Activated naive CD8-positive, alpha-beta T cell treated with anti-CD3 and anti-CD28 coated beads for 36 hours (primary cell): ENCODE measurements at places on chromosomes 2 and 18. TPM values are rescaled to one million over a fixed set of nuclear protein-coding genes. Genes with fewer than 3 reads are reported as not detected.
A peak's percentile ranks its signal among the peaks of the same experiment; 100 is the strongest.

Gene FBXO36
- 1.1 TPM for total RNA-seq

Gene COL4A3
- total RNA-seq, result not detected

Gene ORMDL1
- 64.1 TPM for total RNA-seq

Gene SLC4A3
- total RNA-seq, result not detected

Gene ALPG
- not detected for total RNA-seq

Gene HOXD13
- not detected for total RNA-seq

Gene OLA1
- total RNA-seq, result 166 TPM

Gene CNTNAP5
- total RNA-seq, result not detected

Gene TRAPPC12
- 58.7 TPM for total RNA-seq

Gene DNAH6
- total RNA-seq, result 0.21 TPM

DNA sequence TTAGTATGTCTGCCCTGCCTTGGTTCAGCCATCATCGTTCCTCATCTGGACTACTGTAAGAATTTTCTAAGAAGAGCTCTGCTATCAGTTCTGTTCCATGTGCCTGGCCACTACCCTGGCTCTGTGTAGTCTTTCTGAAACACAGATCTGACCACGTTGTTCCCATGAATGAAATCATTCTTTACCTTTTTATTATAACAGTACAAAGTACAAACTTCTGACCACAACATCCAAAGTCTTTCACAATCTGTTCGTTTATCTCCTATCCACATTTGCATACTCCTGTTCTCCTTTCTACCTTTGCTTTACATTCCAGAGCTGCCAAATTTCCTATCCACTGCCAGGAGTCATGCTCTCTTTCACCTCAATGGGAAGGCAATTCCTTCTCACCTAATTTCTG lies 284.6 kb upstream of the LRP1B start:
- no peak for DNase-seq

GRCh38 chr2:15691586-15692310 lies 100.1 kb downstream of the DDX1 start:
- no peak for DNase-seq

GRCh38 chr2:65367524-65367923 lies 64.9 kb downstream of the SPRED2 start:
- no peak for DNase-seq

- no peak for DNase-seq
Observed at GRCh38 chr2:44599130-44599529, 237.4 kb downstream of the CAMKMT start.

DNA sequence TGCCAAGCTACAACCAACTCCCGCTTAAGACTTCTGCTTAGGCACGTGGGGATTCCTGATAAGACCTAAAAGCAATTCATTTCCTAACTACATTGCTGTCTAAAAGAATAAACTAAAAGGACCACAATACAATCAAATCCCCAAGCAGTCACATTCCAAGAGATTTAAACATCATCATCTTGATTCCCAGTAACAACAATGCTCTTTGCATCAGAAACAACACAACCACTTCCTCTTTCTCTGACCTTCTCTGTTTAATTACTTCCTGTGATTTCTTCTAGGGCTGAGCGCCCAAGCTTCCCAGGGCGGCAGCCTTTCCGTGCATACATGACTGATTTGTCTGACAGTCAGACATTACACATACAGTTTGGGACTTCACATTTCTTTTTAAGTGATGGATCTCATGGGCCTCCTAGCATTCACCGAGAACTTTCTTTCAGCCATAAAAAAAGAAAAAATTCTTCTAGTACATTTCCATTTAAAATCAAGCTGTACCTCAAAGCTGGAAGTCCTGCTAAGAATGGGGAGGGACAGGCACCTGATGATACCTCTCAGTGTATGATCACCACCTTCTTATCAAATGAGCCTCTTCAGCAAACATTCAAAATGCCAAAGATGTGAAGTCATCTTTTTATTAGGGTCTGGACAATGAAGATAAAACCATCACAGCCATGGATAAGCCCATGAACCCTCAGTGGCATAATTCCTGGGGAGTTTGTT lies 11.5 kb downstream of the SPRED2 start:
- DNase-seq, result no peak

- DNase-seq, result peak; percentile 58
Observed at GRCh38 chr2:135742325-135742757, 686 bp downstream of the UBXN4 start.

GRCh38 chr18:4058179-4058578 lies 396.9 kb downstream of the DLGAP1 start:
- no peak for DNase-seq

DNA sequence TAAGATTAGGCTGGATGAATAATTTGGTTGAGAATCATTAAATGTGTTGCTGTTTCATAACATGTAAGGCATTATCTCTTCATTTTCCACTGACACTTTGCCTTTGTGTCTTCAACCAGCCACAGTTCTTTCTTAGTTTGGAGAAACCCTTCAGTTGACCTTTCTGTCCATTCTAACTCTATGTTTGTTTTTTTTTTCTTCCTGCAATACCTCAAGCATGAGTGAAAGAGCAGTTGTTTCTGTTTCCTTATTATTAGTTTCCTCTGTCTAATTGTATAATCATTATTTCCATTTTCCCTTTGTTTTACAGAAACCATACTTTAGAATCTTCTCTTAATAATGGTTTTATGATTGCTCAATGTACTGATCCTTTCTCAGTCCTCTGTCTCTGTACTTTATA lies 25.6 kb downstream of the HADHB start:
- no peak for DNase-seq

DNA sequence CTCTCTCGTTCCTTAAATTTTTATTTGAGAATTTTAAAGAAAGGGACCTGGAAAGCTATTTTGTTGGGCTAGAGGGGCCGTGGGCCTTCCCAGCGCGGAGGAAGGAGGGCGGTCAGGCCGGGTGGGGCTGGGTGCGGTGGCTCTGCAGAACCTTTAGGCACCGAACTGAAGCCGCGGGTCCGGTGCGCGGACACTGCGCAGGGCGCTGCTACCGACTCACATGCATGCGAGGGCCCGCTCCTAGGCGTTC lies 1.6 kb upstream of the TWIST2 start:
- no peak for DNase-seq

DNA sequence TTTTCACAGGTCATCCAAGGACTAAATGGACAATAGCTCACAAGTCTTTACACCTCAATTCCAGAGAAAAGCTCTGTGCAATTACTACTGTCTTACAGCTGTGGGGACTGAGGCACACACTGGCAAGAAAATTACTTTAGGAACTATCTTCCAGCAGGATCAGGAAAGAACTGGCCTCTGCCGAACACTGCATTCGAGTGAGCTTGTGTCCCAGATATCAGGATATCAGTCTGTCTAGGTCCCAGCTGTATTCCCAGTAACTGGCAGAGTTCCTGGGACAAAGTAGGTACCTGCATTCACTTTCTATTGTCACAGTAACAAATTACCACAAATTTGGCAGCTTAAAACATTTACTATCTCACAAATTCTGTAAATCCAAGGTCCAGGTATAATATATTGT lies 183.7 kb downstream of the IRS1 start:
- no peak for DNase-seq

DNA sequence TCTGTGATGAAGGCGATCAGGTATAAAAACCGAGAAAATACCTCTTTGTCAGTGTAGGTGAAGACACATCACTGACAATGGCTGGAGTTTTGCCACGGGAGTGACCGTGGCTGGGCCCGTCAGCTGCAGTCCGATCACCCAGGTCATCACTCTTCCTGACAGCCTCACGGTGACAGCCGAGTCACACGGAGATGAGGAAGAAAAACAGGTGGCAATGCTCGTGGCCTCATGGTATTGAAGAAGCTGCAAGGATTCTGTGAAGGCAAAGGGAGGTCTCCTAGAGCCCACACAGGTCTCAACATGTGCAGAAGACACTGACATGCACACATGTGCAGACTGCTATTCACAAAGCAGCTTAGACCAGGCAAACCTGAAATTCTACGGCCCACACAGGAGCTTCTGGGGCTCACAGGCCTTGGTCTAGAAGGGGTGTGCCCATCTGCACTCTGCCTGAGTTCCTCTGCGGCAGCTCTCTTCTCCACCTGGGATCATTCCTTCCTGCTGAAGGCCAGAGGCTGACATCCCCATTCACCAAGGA lies 7.4 kb downstream of the COPS9 start:
- no peak for DNase-seq

DNA sequence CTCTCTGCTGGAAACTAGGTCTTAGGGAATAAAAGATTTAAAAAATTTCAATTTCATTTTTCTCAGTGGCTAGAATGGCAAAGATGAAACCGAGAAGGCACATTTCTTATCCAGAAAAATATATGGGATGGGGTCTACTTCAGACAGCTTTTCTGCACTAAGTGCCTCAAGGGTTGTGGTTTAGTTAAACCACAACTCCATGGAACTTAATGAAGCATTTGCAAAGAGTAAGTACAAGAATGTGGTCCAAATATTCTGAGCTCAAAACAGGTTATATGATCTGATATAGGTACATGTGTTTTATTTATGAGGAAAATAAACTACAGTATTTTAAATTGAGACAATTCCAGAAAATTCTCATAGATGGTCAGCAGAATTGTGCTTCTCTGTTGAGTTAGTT lies 101.8 kb upstream of the FZD5 start:
- no peak for DNase-seq

DNA sequence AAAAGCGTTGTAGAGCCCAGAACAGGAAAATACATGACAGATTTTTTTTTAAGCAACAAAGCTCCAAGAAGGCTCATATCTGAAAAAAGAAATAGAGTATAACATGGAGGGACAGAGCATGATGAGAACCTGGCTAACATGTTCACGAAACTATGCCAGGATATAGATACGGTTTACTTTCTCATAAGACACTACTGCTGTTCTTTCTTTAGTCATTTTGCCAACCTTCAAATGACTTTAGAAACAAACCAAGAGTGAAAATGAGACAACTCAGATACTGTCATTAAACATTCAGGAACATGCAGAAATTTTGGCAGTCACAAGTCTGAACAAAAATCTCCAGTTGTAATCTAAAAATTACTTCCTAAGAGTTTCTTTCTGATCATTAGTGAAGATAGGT lies 14.3 kb downstream of the LPIN2 start:
- no peak for DNase-seq

DNA sequence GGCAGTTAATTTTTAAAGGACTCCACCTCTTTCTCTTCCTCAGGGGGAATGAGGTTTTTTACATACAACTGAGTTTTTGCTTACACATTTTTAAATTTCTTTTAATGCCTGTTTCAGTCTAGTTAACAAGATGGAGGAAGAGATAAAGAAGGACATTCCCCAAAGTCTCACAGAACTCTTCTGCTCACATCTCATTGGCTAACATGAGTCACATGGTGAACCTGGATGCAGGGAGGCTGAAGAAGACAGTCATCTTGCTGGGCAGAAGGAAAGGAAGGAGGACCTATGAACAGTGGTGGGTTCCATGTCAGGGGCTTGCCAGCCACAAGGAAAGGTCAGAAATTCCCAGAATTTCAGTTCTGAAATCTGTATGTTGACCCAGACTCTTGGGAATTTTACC lies 10.4 kb upstream of the ST8SIA5 start:
- no peak for DNase-seq
